ENCODE measurements at places on chromosomes 5 and 9.

DNA sequence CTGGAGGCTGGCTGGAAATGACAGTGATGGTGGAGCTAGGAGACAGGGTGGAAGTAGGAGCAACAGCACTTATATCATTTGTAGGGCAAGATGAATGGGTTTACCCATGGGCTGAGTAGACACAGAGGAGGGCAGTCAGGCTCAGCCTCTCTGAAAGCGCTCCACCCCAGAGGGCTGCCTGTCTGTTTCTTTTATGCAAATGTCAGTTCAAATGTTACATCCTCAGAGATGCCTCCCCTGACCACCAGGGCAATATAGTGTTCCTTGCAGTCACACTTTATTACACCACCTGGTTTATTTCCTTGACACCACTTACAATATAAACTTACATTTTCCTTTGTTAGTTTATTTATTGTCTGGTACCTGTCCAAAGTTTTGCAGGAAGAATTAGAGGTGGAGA, 159.5 kb upstream of the IL12B start:
- no peak for DNase-seq

DNA sequence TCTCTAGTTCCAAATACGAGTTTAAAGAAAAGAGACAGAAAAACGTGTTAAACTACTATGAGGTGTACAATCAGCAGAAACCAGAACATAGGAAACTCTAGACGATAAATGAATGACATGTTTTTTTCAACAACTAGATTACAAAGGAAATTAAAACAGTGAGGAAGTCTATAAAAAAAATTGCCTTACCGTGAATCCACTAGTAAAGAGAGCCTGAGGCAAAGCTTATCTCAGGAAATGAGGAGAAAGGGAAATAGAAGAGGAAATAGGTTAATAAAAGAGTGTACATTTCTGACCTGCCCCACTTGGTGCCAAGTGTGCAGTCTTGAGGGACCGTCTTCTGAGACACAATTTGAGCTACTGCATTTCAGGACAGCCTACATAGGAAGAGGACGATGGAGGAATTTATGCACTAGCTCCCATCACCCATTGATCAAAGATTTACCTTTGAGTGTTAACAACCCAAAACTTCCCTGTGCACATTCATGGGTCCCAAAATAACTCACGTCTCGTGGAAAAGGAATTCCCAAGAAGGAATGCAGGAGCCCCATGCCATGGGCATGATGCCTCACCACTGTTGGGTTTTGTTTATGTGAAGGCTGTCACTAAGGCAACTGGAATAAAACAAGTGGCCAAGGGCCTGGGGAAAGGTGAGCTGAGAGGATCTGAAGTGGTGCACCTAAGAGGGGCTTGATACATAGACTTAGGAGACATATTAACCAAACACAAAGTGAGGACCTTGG, 53.6 kb upstream of the SLC1A3 start:
- no peak for DNase-seq

- DNase-seq, result no peak
Measured at GRCh38 chr9:130209422-130209821, 37.2 kb downstream of the NCS1 start.

- no peak for DNase-seq
Measured at GRCh38 chr5:53029608-53030007, 40.5 kb downstream of the ITGA2 start.

GRCh38 chr5:174733091-174733690, 8.8 kb downstream of the MSX2 start:
- DNase-seq, result no peak

GRCh38 chr5:14040542-14040941, 96.1 kb upstream of the DNAH5 start:
- DNase-seq, result no peak

- DNase-seq, result no peak
Measured at GRCh38 chr9:113622600-113623400, 159.3 kb downstream of the RGS3 start.

DNA sequence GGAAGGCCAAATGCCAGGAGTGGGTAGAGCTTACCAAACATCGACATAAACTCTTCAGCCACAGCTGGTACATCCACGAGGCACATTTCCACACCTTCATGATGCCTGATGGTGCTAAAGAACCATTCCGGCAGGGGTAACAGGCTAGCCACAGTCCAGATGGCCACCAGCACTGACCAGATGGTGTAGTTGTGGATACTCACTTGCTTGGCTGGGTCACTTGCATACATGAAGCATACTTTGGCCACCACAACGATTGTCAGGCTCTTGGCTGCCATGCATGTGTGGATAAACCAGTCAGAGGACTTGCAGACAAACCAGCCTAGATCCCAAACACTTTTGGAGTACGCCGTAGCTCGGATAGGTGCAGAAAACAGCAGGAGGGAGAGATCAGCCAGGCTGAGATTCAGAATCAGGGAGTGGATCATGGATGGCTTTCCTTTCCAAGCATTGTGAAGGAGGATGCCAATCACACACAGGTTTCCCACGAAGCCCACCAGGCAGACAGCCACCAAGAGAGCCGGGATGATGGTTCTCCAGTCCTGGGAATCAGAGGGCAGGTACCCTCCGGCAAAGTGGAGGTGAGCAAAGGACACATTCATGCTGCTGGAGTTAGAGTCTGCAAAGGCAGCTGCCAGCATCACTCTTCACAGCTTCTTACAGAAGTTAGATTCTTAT, 378 bp downstream of the GPR151 start:
- DNase-seq, result no peak

DNA sequence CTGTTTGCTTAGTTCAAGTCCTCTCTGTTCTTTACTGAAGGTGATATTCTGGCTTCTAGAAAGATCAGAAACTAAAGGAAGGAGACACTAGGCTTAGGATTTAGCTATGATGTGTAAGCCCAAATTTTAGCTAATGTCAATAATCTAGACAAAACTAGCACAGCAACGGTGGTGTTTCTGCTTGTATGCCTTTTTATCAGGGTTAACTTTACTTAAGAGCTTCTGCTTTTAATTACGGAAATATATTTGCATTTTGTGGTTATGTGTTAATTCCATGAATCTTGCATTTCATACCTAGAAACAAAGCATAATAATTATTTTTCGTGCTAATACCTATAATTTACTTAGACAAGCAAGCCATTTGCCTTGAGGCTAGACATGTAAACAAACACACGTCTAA, 96.1 kb downstream of the PAX5 start:
- DNase-seq, result no peak

DNA sequence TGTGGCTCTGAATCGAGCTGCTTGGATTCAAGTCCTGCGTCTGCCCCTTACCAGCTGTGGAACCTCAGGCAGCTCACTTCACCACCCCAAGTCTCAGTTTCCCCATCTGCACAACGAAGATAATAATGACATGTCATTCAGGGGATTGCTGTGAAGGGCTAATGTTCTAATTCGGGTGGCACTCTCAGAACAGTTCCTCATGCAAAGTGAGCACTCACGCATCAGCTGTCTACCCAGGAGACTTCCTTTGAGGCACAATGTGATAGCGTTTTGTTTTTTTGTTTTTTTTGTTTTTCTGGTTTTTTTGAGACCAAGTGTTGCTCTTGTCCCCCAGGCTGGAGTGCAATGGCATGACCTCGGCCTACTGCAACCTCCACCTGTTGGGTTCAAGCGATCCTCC, 56.4 kb downstream of the NTNG2 start:
- DNase-seq, result no peak

DNA sequence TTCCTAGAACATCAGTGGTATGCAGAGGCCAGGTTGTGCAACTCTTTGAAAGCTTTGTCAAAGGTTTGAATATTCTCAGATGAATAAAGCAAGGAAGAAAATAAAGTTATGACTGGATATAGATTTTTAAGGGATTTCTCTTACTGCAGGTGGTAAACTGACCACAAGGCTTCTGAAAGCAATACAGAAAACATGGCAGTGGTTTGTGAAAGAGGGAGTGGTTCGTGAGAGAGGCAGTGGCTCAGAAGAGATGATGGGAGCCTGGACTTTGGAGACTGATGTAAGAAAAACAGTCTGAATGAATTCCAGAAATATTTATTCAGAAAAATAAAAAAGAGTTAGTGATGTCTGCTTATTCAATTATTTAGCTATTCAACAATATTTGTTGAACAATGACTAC, 380.4 kb upstream of the CTNND2 start:
- no peak for DNase-seq

GRCh38 chr5:147573211-147573610, 63.3 kb upstream of the DPYSL3 start:
- no peak for DNase-seq

DNA sequence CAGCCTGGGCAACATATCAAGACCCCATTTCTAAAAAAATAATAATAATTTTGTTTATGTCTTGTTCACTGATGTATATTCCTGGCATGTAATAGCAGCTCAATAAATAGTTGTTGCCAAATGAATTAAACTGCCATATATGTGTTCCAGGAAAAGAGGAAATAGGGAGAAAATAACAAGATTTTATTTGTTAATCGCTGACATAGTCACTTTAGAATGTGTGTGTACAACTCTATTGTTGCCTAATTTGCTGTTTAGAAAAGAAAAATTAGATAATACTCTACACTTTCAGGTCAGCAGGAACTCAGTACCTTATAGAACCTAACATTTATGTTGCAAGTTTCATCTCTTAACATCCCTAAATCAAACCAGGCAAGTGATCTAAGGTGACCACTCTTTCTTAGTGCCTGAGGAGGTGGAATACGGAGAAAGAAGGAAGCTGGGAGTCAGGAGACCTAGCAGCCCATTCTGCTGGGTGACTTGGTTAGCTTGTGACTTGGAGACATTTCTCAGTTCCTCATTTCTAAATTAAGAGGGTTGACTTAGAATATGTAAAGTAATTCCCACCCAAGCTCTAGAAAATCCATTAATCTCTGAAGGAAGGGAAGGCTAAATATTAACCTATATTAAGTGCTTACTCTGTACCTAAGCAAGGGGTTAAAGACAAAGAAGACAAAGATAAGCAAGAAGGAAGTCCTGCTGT, 110.3 kb upstream of the IQGAP2 start:
- no peak for DNase-seq

GRCh38 chr9:128689820-128690683, 1.0 kb downstream of the SET start:
- DNase-seq, result peak; percentile 41

DNA sequence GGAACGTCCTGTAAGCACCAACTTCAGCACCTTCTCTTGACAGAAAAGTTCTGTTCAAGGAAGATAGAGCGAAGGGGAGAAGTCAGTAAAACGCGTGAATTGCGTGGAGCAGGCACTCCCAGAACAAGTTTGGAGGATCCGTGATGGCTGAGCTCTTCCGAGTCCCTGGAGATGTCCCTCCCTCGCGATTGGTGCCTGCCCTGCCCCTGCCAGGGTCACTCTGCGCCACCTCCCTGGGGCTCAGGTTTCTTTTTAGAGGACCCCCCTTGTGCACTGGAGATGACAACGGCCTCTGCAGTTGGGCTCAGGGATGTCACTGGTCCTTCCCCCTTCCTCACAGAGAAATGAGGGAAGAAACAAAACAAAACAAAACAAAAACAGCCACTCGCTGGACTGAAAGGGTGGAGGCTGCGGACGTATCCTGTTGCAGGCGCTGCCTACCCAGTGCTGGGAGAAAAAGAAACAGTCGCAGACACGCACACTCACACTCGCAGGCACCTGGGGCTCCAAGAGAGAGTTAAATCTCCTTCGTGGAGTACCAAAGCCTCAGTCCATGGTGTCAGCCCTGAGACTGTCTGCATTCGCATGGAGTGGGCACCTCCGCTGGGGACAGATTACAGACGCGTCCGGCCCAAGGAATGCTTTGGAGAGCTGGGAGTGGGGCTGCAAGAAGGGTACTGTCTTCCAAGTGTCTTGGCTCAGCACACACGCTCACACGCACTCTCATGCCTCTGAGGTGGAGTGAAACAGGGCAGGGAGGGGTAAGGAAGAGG, 512.7 kb downstream of the SLCO4C1 start:
- peak; percentile 8 for DNase-seq

DNA sequence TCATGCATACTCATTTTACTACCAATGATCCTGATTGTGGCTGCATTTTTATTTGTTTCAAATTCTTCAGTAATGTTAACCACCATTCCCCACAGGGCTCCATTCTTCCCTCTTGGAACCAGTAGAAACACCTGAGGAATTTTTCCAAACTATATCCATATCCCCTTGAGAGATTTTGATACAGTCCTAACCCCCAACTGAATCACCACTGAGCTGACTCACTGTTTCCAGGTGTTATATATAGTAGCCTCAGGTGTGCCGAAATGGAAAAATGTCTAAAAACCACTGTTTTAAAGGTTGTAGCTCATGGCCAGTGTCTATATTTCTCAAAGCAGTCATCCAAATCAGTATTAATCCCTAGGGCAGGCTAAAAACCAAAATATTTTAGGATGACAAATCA, 85.2 kb downstream of the MRPS27 start:
- DNase-seq, result no peak

DNA sequence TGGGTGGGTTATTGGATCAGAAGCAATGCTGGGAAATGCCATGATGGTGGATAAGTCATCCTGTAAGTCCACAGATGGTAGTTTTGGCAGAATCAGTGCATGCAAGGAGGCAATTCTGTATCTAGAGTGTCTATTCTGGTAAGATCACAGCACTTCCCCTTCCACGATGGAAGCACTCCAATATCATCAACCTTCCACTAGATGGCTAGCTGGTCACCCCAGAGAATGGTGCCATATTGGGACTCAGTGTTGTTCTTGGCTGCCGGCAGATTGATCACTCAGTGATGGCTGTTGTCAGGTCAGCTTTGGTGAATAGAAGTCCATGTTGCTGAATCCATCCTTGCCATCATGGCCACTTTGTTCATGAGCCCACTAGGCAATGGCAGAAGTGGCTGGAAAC, 553.5 kb downstream of the CSNK1G3 start:
- DNase-seq, result no peak

DNA sequence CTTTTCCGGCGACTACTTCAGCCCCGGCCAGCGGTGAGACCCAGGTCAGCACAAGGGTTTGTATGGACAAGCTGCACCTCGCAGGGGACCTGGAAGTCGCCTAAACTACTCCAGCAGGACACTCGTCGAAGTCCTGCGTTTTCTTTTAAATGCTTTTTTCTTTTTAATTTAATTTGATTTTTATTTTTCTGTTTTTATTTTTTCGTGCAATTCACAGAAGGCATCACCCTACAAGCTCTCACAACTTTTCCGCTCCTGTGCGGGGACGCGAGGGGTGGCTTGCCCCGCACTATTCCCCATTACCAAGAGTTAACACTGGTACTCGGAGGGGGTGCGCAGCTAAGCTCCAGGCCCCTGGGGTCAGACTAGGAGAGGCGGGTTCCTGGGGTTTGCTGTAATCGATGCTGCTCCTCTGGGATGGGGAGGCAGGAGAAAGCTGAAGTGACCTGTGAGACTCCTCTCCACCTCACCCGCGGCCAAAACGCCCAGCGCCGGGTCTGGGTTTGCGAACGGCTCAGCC, 1.3 kb downstream of the EDIL3 start:
- peak; percentile 29 for DNase-seq

GRCh38 chr5:143208781-143209510, 194.5 kb downstream of the NR3C1 start:
- no peak for DNase-seq

GRCh38 chr9:706606-707459, 134.7 kb upstream of the DMRT1 start:
- DNase-seq, result no peak

GRCh38 chr5:180785794-180786221, 16.8 kb downstream of the MGAT1 start:
- no peak for DNase-seq

- DNase-seq, result no peak
Measured at GRCh38 chr5:109739741-109740728, 50.3 kb downstream of the MAN2A1 start.

Measured in right lung (tissue), 10 donors.